Effector CD4-positive, alpha-beta T cell (primary cell): ENCODE measurements at places on chromosomes 1 and 21.

GRCh38 chr1:41914516-41914915, 4.2 kb downstream of the HIVEP3 start:
- no peak for DNase-seq

- no peak for DNase-seq
These were observed 67.1 kb downstream of the PTPRU start for GRCh38 chr1:29303201-29304024.

GRCh38 chr21:38400195-38400919, 97.9 kb downstream of the ERG start:
- no peak for DNase-seq

DNA sequence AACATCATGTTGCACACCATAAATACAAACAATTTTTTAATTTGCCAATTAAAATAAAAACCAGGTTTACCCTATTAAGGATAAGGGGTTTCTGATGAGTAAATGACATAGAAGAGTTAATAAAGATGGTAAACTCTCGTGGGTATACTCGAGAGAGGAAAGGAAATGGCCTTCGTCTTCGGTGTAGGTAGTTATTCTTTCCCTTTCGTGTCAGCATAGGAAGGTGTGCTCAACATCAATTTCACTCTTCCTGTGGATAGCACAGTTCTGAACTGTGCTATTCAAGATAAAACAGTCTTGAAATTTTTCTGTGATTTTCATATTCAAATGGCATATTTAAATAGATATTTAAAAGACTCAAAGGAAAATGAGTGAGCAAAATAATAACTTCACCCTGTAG, 98.2 kb downstream of the RGL1 start:
- no peak for DNase-seq

- peak; percentile 7 for DNase-seq
These were observed 488 bp downstream of the SLC35D1 start for GRCh38 chr1:67053535-67053784.

DNA sequence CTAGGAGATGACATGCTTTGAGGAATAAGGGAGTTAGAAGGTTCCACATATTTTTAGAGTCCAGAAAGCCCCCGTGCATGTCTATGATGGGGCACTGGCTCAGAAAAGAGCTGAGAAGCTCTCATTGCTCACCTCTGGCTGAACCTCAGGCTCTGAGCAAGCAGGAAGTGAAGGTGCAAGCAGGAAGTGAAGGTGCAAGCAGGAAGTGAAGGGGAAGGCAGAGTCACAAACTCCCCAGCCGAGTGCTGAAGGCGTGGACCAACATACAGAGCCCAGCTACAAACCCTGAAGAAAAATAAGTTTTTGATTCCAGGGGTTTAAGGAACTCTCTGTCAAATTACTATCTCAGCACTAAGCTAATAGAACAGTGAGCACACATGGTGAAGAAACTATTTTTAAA, 7.0 kb downstream of the KRTAP10-8 start:
- DNase-seq: peak; percentile 48

GRCh38 chr1:209249280-209249670, 334.2 kb upstream of the CAMK1G start:
- DNase-seq: no peak

DNA sequence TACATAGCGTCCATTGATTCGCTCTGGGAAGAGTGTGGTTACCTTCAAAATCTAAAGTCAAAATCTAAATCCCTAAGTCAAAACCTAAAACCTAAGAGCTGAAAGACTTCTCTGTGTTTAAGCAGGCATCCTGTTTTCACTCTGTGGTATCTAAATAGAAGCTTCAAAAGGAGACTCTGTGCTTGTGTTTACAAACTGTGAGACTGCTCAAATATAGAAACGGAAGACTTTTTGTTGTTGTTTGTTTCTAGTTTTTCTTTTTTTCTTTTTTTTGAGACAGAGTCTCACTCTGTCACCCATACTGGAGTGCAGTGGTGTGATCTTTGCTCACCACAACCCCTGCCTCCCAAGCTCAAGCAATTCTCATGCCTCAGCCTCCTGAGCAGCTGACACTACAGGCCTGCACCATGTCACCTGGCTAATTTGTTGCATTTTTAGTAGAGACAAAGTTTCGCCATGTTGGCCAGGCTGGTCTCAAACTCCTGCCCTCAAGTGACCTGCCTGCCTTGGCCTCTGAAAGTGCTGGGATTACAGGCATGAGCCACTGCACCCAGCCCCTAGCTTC, 425.9 kb downstream of the SMYD3 start:
- DNase-seq: no peak

DNA sequence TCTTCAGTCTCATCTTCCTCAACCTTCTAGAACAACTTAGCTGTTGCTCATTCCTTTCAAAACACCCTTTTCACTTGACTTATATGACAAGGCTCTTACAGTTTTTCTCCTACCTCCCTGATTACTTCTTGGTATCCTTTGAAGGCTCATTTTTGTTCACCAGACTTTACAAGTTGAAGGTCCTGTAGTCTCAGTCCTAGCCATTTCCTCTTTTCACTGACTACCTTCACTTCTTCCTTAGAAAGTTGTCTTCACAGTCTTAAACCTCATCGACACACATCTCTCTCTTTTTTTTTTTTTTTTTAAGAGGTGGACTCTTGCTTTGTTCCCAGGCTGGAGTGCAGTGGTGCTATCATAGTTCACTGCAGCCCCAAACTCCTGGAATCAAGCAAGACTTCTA, 6.6 kb upstream of the TP53BP2 start:
- no peak for DNase-seq

- DNase-seq: no peak
These were observed 22.6 kb downstream of the RCAN1 start for GRCh38 chr21:34592120-34592955.

DNA sequence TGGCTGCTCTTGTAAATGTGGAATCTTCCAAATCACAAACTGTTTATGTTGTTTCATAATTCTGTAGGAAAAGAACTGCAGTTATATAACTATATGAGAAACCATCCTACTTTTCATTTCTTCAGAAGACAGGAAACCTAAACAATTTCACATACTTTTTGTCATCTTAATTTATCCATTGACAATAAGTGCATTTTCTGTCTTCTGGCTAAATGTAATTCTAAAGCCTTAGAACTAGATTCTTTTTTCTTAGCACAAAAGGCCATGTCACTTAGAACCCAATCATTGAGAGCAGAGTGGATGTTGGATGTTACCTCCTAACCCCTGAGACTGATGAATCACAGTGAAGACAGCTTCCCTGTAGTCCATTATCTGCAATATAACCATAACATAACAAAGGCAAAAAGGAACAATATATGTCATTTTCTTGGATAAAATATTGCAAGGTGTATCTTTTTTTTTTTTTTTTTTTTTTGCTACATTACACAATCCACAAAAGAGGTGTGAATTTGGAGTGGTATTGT, 410.2 kb upstream of the PRMT6 start:
- no peak for DNase-seq

GRCh38 chr1:115976921-115977498, 697 bp downstream of the SLC22A15 start:
- DNase-seq: no peak

- DNase-seq: no peak
These were observed 8.9 kb downstream of the FAM229A start for GRCh38 chr1:32353431-32353830.
